GM20000 (cell line): ENCODE measurements at places on chromosomes 4 and X.

DNA sequence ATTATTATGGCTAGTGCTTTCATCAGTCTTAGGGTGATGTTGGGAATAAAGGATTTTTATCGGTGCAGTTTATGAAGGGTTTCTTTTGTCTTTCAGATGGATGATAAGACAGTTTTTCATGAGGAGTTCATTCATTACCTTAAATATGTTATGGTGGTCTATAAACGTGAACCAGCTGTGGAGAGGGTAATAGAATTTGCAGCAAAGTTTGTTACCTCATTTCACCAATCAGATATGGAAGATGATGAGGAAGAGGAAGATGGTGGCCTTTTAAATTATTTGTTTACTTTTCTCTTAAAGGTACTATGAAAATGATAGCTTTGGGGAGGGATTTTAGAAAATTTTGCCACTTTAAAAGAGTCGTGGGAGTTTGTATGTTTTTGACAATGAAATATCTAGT lies 1.3 kb downstream of the NCAPG start:
- DNase-seq: no peak

DNA sequence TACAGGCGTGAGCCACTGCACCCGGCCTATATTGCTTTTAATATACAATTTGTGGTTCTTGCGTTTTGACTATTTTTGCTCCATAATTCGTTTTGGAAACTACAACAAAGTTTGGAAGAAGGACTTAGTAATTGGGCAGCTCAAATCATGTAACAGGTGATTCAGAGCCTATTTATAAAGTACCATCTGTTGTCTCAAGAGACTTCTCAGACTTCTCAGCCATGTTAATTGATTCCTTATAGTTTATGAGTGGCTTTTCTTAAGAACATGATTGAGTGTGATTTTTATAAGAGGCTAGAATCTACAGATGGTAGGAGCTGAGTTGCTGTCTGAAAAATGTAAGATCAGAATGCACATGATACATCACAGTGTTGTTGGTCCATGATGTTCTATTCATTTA lies 240.2 kb downstream of the ADGRL3 start:
- DNase-seq: no peak

DNA sequence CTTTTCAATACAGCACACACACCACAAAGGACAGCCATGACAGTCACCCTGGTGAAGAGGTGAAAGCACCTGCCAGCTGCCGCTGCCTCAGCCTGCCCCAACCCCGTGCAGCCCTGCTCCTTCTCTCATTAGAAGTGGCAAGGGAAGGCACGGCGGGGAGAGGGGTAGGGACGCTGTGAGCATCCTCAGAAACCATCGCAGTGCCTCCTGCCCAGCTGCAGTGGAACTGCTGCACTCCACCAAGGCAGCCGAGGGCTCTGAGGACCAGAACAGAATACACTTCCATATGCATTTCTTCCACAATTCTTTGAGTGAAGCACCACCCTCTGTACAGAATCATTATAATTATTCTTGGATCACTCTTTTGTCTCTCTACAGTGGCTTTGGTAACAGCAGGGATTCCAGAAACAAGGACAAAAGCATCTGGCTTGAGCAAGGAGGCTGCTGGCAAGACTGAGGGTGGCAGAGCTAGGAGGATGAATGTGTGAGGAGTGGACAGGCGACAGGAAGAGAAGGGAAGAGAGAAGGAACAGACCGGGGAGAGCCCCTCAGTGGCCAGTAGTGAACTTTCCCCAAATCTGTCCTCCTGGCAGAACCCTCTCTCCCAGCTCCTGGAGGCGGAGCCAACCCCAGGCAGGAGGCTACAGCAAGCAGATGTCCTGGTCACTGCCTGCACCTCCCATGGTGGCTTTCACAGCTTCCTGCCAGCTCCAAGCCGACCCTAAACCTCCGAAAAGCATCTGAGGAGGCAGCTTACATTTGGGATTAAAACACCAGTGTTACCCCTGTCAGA lies 73.2 kb downstream of the MTNR1A start:
- DNase-seq: no peak

- DNase-seq: no peak
Observed at GRCh38 chr4:148192526-148192925, 249.7 kb downstream of the NR3C2 start.

GRCh38 chr4:122553432-122553831 lies 67.4 kb downstream of the IL21 start:
- no peak for DNase-seq

- no peak for DNase-seq
Observed at GRCh38 chr4:4766564-4766963, 92.9 kb upstream of the MSX1 start.

- no peak for DNase-seq
Observed at GRCh38 chr4:145934434-145935047, 4.1 kb downstream of the ZNF827 start.
